Type B pancreatic cell (in vitro differentiated cells): ENCODE measurements at places on chromosomes 2 and 18. TPM values are rescaled to one million over a fixed set of nuclear protein-coding genes. Genes with fewer than 3 reads are reported as not detected.

Gene TMEM178A
- total RNA-seq, result 3.1 and 9.3 TPM in 2 replicates

Gene CYS1
- total RNA-seq, result 0.79 and 0.94 TPM in 2 replicates

Gene HRH4
- 0.24 TPM in 1 of 2 replicates, not detected in the other for total RNA-seq

Gene PDE1A
- 1.3 and 3.6 TPM in 2 replicates for total RNA-seq

Gene MC5R
- not detected in 2 replicates for total RNA-seq

Gene COBLL1
- 28.2 and 32.1 TPM in 2 replicates for total RNA-seq

Gene SLC5A7
- total RNA-seq, result 0.36 and 2.2 TPM in 2 replicates

Gene ERFE
- 0.29 and 3.8 TPM in 2 replicates for total RNA-seq
